ENCODE measurements at places on chromosomes 16 and 17.

DNA sequence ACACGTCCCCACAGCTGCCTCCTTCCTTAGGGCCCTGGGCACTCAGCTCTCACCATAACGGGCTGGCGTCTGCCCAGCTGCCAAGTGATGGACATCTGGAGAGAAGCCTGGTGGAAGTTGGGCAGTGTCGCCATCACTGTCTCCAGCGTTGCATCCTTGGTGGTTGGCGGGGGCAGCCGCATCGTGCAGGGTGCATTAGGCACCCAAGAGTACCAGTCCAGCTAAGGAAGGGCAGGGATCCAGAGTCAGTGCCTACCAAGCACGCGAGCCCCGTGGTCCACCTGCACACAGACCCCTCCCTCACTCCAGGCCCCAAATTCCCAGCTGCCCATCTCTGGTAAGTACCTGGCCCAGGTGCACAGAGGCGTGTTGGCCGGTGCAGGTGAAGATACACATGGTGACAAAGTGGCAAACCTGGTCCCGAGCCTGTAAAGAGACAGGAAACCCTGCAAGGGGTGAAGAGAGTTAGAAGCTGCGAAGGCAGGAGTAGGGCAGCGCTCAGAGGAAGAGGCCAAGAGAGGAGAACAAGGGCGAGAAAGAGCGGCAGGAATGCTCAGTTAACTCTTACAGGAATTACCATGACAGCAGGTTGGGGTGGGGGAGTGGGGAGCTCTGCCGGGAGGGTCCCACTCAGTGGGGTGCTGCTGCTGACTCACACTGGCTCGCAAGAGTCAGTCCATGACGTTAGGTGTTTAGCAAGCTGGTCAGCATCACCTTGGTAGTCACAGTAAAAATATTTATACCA, 9.5 kb downstream of the ALOX15 start:
- no peak for DNase-seq

- no peak for DNase-seq
These were observed 401 bp downstream of the NXN start for GRCh38 chr17:979212-979538.

GRCh38 chr16:10865991-10866966, 10.7 kb upstream of the CIITA start:
- no peak for DNase-seq

DNA sequence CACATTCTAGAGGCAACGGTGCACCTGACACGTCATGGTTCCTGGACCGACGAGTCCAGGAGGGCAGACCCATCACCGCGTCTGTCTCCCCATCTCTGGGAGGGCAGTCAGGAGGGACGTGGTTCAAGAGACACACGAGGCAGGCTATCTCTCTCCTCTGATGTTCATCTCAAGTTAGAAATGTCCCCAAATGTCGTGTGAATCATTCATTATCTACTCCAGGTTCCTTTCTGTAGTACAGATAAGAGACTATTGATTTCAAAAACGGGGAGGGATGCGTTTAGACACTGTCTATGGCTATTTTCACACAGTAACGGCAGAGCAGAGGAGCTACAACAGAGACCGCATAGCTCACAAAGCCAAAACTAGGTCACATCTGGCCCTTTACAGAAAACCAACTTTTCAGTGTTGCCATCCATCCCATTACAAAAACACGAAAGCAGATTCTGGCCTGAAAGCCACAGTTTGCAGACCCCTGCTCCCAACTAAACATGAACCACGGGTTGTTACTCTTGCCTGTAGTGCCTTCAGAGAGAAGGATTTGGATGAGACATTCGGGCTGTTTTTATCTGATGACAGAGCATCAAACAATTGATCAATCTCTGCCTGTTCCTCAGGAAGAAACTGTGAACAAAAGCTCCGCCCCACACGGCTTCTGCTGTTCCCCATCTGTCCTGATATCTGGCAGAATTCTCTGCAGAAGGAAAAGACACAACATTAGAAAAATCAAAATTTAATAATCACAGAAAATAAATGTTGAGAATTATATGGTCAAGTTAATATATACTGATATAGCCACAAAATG, 6.8 kb downstream of the MEAK7 start:
- no peak for DNase-seq

DNA sequence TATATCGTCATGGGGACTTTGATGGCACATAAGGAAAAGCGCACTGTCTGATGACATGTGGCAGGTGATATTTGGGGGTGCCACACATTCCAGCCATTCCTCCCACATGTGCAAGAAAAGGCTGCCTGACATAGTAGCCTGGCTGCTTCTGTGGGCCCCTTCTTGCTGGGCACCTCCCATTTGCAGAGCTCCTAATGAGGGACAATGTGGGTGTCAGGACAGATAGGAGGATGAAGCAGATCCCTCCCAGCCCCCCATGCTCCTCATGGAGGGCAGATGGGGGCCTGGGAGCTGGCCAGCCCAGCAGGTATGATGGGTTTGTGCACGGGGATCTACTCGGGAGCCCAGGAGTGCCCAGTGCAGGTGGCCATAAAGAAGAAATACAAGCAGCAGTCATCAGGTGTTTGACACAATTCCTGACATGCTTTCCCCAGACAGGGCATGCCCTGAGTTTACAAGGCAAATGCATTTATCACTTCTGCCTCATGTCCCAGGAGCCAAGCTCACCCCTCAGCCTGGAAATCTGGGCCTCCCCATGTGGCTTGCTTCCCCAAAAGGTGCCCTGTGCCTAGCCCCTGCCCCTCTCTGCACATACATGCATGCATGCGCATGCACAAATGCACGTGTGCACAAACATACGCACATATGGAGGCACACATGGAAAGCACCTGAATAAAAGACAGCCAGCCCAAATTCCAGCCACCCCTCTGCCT, 260.6 kb upstream of the RPL38 start:
- DNase-seq: no peak

DNA sequence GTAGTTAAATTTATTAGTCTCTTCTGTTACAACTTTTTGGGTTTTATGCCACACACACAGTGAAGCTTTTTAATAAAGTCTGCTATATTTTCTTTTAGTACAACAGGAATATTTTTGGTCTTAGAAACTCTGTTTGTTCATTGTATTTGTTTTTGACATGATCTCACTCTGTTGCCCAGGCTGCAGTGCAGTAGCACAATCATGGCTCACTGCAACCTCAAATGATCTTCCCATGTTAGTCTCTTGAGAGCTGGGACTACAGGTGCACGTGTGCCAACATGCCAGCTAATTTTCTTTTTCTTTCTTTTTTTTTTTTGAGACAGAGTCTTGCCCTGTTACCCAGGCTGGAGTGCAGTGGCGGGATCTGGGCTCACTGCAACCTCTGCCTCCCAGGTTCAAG, 27.1 kb downstream of the PPM1D start:
- no peak for DNase-seq

DNA sequence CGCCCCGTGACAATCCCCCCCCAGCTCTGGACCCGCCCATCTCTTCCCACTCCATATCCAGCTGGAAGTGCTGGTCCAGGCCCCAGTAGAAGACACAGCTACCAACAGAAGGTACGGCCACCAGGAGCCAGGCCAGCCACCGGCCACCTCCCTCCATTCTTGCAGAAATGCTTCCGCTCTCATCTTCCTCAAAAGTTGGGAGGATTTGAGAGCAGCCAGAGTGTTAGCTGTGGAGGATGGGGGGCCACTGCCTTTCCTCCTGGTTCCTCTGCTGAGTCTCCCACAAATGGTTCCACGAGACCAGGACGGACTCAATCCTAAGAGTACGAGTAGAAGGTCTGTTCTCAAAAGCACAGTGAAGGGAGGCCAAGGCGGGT, 78.3 kb downstream of the GAS7 start:
- no peak for DNase-seq

- DNase-seq: no peak
These were observed 330.3 kb downstream of the SEC14L1 start for GRCh38 chr17:77470800-77471733.

DNA sequence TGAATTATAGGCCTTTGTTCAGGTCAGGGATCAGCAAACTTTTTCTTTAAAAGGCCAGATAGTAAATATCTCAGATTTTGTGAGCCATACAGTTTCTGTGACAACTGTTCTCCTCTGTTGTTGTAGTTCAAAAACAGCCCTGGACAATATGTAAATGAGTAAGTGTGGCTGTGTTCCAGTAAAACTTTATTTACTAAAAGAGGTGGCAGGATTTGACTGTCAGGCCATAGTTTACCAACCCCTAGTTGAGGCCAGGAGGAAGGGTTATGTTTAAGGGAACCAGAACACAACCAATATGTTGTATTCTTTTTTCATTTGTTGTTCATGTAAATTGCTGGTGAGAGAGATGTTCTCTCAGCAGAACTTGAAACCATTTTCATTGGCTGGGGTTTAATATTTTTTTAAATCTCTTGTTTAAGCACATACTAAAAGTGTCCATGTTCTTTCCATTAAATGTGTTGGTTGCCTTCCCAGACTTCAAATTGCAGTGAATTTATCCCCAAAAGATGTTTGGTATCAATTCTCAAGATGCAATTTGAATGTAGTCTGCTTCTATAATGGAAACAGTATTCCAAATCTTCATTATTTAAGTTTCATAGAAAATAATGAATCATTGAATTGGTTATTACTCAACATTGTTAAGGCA, 260.3 kb downstream of the FTO start:
- DNase-seq: no peak

DNA sequence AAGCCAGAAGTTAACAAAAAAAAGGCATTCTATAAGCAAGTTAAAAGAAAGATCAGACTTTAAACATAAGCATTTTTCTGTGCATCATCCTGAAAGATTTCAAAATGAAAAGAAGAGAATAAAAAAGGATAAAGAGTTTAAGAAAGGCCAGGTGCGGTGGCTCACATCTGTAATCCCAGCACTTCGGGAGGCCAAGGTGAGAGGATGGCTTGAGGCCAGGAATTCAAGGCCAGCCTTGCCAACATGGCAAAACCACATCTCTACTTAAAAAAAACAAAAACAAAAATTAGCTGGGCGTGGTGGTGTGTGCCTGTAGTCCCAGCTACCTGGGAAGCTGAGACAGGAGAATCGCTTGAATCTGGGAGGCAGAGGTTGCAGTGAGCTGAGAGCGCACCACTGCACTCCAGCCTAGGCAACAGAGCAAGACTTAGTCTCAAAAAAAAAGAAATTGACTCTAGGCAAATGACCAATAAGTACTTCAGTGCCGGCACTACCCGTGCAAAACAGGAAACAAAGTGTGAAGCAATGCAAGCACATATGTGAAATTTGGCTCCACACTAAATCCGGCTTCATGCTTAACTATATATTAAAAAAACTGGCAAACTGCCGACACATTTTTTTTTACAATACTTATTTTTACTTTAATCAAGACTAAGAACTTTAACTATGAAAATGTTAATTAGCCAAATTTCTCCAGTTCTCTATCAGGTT, 83.2 kb upstream of the C17orf78 start:
- no peak for DNase-seq

- DNase-seq: peak; percentile 78
These were observed at the start of gene MLX for GRCh38 chr17:42566883-42567573. TSS of gene MLX (plus strand) at chr17:42567100. CDS start at chr17:42567125, 25 bp downstream.

GRCh38 chr16:66905633-66906539, 12.8 kb downstream of the CDH16 start:
- DNase-seq: no peak

DNA sequence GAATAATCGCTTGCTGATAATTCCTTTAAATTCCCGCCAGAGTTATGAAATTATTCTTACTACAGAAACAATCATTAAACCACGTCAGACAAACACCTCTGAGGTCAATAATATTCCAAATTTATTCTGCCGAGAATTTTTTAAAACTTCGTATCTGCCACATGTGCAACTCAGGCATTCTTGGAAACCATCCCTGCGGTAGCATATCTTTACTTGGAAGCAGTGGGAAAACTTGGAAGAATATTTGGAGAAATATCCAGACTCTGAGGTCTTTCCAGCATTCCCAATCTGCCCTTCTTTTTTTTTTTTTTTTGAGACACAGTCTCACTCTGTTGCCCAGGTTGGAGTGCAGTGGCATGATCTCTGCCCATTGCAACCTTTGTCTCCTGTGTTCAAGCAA, 2.0 kb upstream of the CCL11 start:
- DNase-seq: no peak

- DNase-seq: no peak
These were observed 13.8 kb upstream of the CTCF start for GRCh38 chr16:67548265-67549126.

DNA sequence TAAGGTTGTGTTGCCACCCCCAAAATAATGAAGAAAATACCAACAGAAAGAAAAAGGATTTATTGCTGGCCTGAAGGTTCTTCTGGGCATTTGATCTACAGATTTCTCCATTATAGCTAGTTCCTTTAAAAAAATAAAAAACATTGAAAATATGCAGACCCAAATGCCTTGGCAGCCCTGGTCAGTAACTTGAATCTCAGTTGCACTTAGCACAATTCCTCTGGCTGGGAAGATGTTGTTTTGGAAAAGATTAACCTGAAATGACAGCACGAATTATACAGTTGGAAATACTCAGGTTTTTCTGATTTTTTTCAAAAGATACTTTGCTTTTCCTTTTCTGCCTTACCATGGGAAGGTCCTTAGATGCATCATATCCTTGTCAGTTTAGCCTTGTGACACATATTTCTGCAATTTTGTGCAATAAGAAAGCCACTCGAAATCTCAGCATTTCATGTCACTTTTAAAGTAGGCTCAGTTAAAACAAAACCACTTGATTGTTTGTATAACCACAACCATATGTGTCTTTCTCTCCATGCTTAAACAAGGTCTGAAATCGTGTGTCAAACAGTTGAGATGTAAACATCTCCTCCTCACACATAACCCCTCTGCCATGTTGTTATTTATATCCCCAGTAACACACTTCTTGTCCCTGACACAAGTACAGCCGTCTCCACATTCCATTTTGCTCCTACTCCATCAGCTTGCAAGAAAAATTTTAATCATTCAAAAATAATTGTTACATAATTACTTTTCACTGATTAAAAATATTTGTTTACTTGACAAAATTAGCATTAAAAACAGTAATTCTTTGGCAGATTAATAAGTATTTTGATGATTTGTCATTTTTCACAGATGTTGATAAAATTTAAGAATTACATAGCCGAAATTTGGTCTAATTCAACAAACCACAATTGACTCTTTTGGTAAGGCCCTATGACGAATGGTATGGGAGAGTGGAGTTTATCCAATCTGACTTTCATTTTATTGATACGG, 61.1 kb downstream of the SIAH1 start:
- no peak for DNase-seq

GRCh38 chr16:68590201-68590994, 51.3 kb downstream of the ZFP90 start:
- peak; percentile 38 for DNase-seq

- no peak for DNase-seq
These were observed 1.1 kb downstream of the SPEM3 start for GRCh38 chr17:7429722-7430121.

- DNase-seq: no peak
These were observed 24.0 kb downstream of the DUSP14 start for GRCh38 chr17:37513711-37514110.

Data from activated T-cell treated with anti-CD3 and anti-CD28 coated beads for 4 hours (primary cell).